ENCODE measurements at places on chromosomes 4 and X.

DNA sequence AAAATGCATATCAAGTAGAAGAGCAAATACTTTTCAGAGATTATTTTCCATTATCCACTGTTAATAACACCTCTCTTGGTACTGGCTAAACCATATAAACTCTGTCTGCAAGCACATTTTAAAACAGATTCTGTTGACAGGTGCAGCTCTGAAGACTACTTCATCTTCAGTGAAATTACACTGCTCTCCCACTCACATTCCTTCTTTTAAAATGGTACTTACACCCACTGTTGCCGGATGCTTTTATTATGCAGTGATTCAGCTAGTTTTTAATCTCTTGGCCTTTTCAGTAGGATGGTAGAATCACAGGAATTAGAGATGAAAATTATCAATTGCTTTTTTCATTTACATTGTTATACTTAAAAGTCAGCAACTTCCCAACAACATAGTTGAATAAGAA, 381.6 kb downstream of the GASK1B start:
- DNase-seq: no peak

GRCh38 chr4:7779432-7779768, 160.3 kb downstream of the AFAP1 start:
- DNase-seq: no peak

- DNase-seq: no peak
Measured at GRCh38 chr4:147714575-147715401, 17.1 kb upstream of the ARHGAP10 start.

- DNase-seq: no peak
Measured at GRCh38 chrX:22351966-22352365, 79.3 kb downstream of the CBLL2 start.

DNA sequence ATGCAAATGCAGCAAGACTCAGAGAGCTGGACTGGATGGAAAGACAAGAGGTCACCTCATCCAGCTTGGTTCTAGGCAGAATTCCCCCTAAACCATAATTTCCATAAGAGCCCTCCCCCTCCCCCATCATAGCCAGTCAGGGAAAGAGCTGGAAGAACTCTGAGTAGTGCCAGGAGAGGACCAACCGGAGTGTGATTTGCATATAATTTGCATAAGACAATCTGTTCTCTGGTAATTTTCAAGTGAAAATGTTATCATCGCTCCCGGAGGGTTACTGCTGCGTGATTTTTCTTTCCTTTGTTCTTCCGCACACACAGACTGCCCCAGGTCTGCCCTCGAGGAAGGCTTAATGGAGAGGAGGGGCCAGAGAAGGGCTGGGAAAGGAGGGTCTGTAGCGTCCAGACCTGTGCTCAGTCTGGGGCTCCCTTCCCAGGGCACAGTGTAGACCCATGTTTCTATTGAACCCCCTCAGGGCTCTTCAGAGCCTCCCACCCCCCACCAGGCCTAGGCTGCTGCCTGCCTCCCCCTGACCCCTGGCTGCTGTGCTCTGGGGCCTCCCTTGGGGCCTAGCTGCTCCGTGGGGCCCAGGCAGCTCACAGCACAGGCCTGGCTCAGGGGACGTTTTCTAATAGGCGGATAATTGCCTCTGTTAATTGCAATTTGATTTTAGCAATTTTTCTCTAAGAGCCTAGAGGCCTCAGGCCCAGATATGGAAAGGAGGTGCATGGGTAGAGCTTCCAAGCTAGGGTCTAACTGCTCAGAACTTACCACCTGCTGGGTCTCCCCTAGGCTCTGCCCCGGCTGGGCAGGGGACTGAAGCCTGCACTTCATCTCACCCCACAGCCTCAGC, 90.4 kb upstream of the PJA1 start:
- DNase-seq: no peak

DNA sequence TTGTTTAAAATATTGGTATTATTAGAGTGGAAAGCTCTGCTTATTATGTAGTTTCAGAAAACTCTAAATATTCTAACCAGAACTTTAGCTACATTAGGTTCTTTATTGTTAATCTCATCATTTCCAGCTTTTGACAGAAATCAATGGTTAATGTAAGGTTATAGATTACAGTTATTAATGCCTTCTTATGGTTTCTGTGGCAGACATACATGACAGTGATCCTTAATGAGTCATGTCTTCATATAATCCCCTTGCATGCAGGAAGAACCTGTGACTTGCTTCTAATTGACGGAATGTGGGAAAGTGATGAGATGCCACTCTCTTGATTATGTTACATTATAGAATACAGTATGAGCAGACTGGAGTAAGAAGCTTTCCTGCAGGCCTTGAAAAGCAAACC, 23.5 kb downstream of the KLHL8 start:
- no peak for DNase-seq

DNA sequence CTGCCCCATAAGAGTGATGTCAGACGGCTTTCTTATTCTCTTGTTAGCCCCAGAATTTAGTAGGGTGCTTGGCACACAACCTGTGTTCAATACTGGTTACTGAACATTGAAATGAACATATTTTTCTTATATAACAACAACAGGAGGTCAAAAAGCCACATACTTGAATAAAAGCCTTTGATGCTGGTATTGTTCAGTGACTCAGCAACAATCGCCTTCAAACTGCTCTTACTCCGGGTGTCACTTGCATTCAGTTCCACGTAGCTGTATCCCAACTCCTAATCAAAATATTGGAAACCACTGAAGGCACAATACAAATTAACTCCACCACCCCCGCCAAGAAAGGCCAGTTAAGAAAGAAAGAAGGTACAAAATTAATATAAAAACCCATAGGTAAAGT, 61.5 kb downstream of the RFC1 start:
- DNase-seq: no peak

DNA sequence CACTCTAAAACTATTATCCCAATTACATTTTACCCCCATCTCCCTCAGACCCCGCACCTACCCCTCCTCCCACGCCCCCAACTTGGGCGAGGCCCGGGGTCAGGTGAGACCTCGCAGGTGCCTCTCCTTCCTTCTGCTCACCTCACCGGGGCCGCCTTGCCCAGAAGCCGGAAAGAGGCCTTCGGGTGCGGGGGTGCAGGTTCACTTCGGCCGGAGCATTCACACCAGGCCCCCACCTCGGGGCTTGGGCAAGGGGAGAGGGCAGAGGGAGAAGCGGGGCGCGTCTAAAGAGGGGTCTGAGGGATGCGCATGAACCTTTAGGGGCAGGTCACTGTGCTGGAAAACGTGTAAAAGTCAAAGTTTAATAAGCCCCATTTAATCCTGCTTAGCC, 427 bp downstream of the ZNF182 start:
- no peak for DNase-seq

- DNase-seq: no peak
Measured at GRCh38 chr4:129682586-129682985, 586.6 kb downstream of the C4orf33 start.
